GDM1 (cell line): ENCODE measurements at places on chromosomes 16 and 17.

DNA sequence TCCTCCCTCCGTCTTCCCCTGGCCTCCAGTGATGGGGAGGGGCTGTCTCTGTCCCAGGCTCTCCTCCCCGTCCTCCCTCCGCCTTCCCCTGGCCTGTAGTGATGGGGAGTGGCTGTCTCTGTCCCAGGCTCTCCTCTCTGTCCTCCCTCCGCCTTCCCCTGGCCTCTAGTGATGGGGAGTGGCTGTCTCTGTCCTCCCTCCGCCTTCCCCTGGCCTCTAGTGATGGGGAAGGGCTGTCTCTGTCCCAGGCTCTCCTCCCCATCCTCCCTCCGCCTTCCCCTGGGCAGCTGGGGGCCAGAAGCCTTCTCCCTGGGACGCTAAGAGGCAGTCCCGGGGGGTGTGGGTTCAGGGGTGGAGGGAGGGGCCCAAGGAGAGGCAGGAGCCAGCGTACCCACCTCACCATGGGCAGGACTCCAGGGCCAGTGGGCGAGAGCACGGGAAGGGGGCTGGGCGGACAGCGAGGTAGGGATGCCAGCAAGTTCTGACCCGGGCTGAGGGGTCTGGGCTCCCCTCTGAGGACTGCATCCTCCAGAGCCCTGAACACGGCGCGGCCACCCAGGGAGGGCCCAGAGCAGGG is 14.8 kb downstream of the UTS2R start:
- no peak for DNase-seq

GRCh38 chr17:6101706-6102105 is 31.5 kb downstream of the WSCD1 start:
- no peak for DNase-seq

DNA sequence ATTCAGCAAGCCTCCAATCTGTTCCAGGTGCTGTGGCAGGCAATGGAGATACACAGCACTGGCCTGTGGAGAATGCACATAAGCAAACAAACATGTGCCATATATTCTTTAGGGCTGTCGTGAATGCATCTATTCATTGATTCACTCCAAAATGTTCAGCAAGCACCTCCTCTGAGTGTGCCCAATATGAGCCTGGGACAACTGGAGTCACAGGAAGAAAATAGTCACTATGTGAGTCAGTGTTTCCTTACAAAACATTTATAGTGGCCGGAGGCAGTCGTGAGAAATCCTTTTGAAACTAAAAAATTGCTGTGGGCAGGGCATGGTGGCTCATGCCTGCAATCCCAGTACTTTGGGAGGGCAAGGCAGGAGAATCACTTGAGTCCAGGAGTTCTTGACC is 310.1 kb downstream of the CA10 start:
- no peak for DNase-seq

- DNase-seq = no peak
Measured at GRCh38 chr17:72004611-72005331, 116.0 kb upstream of the SOX9 start.

GRCh38 chr17:79986411-79987186 is 49.1 kb downstream of the TBC1D16 start:
- no peak for DNase-seq

DNA sequence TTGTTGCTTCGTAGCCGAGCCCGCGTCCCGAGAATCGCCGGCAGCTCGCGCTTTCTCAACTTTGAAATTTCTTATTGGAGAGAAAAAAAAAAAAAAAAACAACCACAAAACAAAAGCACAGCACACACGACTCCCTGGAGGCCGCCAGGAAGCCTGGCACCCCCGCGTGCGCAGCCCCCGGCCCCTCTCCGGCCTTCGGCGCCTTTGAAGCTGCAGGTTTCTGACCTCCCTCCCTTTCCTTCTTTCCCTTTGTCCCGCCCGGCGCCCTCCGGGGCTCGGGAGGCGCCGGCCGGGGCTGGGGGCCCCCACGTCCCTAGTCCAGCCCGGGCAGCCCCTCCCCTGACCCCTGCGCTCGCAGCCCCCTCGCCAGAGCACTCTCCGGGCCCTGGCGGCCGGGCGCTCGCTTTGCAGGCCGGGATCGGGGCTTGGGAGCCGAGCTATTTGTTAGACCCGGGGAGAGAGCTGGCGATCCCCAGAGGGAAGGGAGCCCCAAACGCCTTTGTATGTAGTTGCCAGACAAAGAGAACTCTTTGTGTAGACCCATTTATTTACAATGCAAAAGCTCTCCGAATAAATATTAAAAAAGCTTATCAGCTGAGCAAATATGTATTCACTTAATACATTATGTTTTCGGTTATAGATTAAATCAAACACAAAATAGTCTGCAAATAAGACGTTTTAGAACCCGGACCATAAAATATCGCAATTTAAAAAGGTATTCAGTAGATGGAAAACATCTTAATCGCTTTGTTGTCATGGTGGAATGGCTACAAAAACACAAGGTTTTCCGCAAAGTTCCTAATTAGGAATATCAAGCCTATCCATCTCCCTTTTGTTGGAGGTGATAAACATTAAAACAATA is 2.3 kb downstream of the BAHCC1 start:
- DNase-seq = no peak

DNA sequence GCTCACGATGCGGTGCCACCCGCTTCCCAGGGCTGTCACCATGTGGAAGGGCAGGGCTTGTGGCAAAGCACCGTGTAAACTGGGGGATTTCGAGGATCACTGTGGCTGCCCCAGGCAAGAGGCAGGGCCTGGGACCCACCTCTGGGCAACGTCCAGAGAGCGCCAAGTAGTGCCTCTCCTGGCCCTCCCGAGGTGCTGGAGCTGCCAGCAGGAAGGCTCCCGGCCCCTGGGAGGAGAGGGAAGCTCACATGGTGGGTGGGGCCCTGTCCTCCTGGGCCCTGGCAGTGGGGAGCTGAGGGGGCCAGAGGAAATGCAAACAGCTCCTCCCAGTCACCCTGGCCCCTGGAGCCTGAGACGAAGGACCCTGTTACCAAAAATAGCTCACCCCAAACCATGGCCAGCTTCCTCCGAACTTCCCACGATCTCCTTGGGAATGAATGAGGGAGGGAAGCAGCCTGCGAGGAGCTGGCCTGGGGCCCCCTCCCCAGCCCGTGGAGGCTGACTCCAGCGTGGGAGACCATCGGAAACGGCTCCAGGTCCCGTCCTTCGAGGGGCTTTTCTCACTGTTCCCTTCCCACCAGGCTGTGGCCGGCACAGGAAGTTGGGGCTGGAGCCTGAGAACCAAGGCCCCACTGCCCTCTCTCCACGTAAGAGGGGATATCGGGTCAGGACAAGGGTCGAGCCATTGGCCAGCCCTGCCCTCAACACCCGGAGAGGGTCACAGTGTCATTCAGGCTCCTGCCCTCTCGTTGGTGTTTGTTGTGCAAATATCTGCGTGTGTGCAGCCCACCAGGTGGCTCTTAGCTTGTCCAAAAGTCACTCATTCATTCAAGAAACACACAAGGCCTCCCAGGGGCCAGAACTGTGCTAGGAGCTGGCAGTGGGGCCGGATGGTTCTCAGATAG is 17.7 kb downstream of the VASN start:
- no peak for DNase-seq

GRCh38 chr16:2966808-2967191 is 2.3 kb upstream of the PAQR4 start:
- no peak for DNase-seq
